ENCODE measurements at places on chromosomes 5 and 9. TPM values are rescaled to one million over a fixed set of nuclear protein-coding genes. Genes with fewer than 3 reads are reported as not detected.

DNA sequence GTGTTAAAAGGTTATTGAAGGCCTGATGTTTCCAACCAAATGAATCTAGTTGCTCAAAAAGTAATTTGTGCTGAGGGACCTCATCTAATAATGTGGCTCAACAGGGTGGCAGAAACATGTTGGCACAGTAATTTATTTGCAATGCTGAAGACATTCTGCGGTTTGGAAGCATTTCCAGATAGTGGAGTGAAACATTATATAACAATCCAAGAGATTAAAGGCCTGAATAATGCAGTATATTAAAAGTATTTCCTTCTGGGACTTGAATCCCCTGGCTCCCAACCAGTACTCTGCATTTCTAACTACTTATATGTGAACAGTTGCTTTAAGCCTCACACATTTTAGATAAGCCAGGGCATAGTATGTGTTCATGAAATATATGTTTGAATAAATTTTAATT, 25.9 kb upstream of the ALDH1A1 start:
- no peak for DNase-seq

DNA sequence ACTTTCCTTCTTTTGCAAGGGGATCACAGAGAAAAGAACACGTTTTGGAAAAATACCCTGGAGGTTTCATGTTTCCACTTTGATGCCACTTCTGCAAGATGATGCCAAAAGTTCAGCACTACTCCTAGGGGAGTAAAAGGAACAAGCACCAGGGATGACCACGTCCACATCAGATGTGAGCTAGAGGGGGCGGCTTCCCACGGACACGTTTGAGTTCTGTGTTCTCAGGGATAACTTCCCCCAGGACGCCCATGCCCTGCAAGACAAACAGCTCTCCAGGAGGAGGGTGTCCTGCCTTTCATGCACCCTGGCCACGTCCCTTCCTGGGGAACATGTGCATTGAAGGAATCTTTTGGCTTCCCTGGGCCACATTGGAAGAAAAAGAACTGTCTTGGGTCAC, 66.6 kb upstream of the TRIO start:
- DNase-seq: no peak

MEGF10 gene
- total RNA-seq: 1.3 TPM

GMCL2 gene
- total RNA-seq: not detected

Data from neural progenitor cell (in vitro differentiated cells).